Activated effector memory CD4-positive, alpha-beta T cell treated with Interleukin-2 at 50 U/mL for 16 hours (primary cell): ENCODE measurements at places on chromosomes 7 and 10.

DNA sequence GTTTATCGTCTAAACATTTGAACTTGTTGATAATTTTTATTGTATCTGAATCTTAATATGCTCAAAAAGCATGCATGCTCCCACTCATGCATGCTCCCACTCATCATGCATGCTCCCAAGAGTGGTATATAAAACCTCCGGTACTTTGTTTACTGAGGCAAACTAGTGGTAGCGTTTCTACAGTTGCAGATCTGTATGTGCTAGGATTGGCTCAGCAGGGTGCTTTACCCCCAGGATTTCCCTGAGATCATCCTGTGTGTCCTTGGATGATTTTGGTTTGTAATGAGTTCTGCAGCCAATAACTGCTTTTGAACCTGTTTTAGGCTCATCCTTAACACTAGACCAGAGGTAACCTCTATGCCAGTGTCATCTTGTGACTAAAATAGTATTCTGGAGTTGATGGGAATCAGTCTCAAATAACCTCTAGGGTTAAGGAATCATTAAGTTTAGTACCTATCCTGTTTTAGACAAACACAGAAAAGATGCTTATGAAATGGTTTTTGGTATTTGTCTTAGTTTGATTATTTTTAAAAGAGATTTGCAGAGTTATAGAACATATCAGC is 40.4 kb downstream of the PHTF2 start:
- no peak for DNase-seq

GRCh38 chr7:156003220-156004162 is 191.2 kb upstream of the SHH start:
- DNase-seq: no peak

DNA sequence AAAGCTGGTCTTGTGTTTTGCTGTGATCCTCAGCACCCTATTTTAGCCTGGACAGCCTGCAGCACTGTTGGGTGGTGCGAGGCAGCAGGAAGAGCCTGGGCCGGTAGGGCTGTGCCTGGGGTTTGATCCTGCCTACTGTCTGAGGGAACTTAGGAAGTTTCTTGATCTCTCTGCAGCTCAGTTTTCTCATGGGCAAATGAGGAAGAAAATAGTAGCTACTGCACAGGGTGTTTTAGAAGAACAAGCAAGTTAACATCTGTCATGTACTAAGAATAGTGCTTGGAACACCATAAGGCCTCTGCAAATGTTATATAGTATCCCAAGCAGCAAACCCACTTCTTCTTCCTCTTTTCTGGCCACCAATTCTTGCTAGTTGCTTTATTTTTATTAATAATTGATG is 12.0 kb upstream of the AGR2 start:
- no peak for DNase-seq

DNA sequence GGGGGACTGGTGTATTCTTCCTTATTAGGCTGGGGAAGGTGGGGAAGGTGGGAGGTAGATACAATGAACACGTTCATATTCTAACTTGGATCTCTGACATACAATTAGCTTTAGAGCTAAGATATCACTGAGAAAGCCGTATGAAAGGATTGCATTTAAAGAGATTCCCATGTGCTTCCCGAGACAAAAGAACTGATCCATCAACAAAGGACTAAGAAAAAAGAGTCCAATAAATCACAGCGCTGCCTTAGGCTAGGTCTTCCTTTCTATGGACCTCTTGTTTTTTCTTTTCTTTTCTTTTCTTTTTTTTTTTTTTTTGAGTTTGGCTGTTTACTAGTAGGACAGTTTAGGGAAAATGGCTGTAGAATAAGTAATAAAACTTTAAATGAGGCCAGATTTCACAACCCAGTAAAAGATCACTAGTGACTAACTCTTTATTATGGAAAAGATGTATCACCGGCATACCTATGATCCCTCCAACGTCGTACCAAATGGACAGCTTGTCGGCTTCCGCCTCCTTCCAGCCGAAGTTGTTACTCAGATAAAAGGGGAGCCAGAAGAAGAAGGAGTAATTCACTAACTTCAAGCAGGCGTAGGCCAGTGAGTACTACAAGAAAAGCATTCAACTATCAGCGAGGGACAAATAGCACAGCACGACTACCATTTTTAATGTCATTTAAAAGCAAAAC is 50.0 kb downstream of the SLC37A3 start:
- no peak for DNase-seq

DNA sequence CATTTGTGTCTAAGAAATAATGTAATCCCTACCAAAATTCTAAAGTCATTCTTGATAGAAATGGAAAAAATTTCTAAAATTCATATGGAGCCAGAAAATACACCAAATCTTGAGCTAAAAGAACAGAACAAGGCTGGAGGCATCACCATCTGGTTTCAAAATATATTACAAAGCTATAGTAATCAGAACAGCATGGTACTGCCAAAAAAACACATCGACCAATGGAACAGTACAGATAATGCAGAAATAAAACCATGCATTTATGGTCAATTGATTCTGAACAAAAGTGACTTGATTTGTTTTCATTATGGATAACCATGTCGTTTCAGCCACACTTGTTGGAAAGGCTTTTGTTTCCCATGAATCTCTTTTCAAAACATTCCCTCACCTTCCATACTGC is 7.0 kb upstream of the WDFY4 start:
- DNase-seq: no peak

GRCh38 chr10:114372995-114373394 is 31.3 kb downstream of the AFAP1L2 start:
- no peak for DNase-seq

DNA sequence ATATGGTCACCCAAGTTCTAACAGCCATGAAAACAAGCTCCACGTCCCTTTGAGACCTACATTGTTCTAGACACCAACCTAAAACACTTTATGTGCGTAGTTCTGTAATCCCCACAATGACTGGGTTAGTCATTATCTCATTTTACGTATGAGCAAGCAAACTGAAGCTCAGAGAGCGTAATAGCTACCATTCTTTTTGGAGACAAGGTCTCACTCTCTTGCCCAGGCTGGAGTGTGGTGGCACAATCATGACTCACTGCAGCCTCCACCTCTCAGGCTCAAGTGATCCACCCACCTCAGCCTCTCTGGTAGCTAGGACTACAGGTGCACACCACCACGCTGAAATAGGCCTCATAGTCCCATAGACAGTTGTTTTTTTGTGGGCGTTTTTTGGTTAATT is 10.5 kb downstream of the DAGLB start:
- no peak for DNase-seq

- no peak for DNase-seq
Measured at GRCh38 chr7:77427996-77428603, 12.0 kb upstream of the GSAP start.

- peak; percentile 6 for DNase-seq
Measured at GRCh38 chr10:95133016-95133752, 60.9 kb upstream of the ACSM6 start.
